EL (cell line): ENCODE measurements at places on chromosomes 7 and 10.

- DNase-seq = no peak
Observed at GRCh38 chr7:116963234-116963633, 9.9 kb downstream of the ST7 start.

DNA sequence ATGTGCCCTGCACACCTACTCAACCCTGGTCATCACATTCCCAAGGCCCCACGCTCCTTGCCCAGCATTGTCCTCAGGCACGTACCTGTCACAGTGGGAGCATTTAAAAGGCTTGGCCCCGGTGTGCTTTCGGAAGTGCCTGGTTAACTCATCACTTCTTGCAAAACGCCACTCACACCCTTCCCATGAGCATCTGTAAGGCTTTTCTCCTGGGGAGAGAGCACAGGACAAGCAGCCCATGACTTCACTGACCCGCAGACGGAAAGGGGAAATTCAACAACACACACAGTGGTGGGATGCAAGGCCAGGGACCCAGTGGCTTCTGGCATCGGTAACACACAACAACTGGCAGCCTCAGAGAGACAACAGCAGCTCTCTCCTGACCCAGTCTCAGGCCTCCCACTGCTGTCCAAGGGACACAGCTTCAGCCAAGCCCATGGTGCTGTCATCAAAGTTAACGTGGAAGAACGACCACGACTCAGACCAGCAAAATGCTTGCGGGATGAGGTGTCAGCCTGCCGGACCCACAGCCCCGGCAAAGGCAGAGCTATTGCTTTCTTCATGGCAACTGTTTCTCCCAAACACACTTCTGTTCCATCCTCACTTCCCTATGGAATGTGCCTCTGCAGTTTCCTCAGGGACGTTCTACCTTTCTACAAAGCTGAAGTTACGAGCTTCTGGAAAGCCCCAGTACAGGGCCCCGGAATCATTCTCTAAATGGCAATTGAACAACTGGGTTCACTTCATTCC, 4.8 kb downstream of the KLF6 start:
- peak; percentile 83 for DNase-seq

DNA sequence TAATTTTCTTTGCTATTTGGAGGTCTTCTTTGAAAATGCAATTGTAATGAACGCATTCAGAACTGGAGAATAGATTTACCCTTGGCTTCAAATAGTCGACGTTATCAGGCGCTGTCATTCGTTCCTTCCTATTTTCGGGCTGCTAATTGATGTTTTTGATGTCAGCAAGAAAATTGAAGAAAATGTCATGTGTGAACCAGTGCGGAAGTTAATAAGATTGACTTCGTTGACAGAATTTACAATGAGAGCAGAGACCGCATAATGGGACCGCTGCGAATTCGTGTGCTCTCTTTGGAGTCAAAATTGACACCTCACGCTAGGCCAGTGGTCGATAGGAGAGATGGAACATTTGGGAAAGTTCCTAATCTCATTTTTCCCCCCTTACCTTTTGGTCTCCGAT, 168.8 kb downstream of the TCF7L2 start:
- DNase-seq = no peak

- DNase-seq = peak; percentile 10
Observed at GRCh38 chr7:33035776-33036175, 26.8 kb downstream of the NT5C3A start.

GRCh38 chr7:127911968-127912511, 119.2 kb downstream of the LRRC4 start:
- no peak for DNase-seq
